Right atrium auricular region (tissue), 2 donors: ENCODE measurements at places on chromosomes 4 and X. TPM values are rescaled to one million over a fixed set of nuclear protein-coding genes. Genes with fewer than 3 reads are reported as not detected.

Gene PF4V1
- not detected for total RNA-seq

Gene XAGE1A
- not detected for total RNA-seq

Gene MAML3
- total RNA-seq, result 2.6 TPM

Gene AMTN
- not detected for total RNA-seq

Gene F8
- 42.9 TPM for total RNA-seq

Gene TASL
- 0.59 TPM for total RNA-seq

Gene PNMA5
- not detected for total RNA-seq

Gene TEX13D
- total RNA-seq, result not detected

DNA sequence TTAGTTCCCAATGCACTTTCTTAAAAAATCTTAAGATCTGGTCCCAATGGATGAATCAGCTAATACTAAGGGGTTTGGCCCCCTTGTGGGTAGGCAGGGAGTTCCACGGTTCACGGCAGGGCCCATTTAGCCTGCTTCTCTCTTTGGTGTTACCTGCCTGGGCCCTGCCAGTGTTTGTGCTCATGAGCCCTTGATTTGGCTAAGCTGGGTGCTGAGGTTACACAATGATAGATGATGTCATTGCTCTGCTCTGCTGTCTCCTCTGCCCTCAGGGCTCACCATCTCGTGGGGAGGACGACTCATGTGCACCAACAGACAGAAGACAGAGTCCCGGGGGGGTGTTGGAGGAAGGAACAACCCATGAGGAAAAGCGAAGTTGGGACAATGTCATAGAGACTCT, 24.4 kb downstream of the RTL5 start:
- no peak for DNase-seq

DNA sequence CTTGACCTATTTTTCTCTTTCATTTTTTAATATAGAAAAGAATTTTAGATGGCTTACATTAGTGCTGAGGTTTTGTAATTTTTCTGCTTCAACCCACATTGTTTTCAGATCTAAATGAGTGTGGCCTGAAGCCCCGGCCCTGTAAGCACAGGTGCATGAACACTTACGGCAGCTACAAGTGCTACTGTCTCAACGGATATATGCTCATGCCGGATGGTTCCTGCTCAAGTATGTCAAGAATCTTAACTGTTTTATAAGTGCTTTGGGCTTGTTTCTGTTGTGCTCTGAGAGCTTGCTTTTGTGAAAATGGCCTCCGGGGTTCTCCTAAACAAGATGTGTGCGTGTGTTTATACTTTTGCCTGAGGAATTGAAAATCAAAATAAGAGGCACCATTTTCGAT, 41.6 kb downstream of the NPNT start:
- DNase-seq, result no peak

DNA sequence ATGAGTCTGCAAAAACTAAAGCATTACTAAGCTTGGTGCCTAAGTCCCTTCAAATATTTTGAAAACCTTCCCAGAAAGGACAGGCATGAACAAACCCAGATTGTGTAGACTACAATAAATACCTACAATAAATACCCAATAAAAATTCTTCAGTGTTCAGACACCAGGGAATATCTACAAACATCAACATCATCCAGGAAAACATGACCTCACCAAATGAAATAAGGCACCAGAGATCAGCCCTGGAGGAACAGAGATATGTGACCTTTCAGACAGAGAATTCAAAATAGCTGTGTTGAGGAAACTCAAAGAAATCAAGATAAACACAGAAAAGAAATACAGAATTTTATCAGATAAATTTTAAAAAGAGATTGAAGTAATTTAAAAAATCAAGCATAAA, 57.8 kb upstream of the NLRP2B start:
- no peak for DNase-seq

DNA sequence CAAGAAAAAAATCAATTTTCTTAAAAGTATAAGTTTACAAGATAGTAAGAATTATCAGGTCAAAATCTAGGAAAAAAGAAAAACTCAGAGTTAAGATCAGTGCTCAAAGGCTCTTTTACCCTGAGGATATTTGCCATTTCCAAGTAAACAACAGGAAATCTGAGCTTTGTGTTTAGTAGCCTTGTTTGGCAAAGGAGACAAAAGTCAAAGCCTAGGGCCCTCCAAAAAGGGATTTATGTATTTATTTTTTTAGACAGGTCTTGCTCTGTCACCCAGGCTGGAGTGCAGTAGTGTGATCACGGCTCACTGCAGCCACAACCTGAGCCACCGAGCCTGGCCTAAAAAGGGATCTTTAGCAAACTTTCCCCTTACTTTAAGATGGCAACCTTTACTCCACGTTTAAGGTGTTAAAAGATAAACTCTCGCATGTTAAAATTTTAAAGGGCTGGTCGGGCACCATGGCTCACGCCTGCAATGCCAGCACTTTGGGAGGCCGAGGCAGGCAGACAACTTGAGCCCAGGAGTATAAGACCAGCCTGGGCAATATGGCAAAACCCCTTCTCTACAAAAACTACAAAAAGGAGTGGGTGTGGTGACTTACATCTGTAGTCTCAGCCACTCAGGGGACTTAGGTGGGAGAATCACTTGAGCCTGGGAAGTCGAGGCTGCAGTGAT, 21.3 kb upstream of the OPHN1 start:
- DNase-seq, result no peak

GRCh38 chrX:38654302-38654701, 93.0 kb downstream of the TSPAN7 start:
- DNase-seq, result no peak

DNA sequence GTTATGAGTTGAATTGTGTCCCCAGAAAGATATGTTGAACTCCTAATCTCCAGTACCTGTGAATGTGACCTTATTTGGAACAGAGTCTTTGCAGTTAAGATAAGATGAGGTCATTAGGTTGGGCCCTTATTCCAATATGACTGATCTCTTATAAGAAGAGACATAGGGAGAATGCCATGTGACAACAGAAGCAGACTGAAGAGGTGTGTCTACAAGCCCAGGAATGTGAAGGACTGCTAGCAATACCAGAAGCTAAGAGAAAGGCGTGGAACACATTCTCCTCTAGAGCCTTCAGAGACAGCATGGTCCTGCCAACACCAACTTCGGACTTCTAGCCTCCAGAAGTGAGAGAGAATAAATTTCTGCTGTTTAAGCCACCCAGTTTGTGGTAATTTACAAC, 22.5 kb upstream of the USP27X start:
- DNase-seq, result no peak

DNA sequence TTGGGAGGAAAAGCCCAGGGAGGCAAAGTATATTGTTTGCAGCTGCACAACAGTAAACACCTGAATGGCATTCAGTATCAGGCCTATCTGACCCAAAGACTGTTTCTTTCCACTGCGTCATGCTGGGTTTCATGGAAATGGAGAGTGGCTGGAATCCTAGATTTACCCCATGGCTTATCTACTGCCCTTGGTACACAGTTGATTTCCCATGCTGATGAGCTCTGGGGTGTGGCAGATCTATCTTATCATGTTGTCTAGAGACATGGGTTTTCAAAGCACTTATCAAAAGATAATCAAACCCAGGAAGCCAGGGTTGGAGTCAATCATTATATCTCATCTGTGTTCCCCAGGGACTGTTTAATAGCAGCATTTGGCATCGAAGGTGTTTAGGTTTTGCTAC, 72.1 kb downstream of the CLNK start:
- DNase-seq, result no peak

DNA sequence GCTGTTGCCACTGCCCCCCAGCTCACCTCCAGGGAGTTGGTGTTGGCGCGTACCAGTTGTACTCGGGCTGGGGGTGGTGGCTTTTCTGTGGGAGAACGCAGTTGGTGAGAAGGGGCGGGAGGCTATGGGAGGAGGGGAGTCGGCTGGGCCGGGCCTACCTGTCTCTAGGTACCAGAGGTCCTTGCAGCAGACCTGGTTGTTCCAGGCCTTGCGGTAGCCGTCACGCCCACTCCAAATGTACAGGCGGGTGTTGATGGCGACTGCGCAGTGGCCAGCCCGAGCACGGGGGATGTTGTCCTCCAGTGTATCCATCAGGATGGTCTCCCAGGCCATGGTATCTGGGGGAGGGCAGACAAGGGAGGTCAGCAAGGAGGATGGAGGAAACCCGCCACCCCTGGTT, 11.5 kb downstream of the HCFC1 start:
- no peak for DNase-seq

- no peak for DNase-seq
Measured at GRCh38 chr4:48509543-48509942, 19.5 kb downstream of the ZAR1 start.

DNA sequence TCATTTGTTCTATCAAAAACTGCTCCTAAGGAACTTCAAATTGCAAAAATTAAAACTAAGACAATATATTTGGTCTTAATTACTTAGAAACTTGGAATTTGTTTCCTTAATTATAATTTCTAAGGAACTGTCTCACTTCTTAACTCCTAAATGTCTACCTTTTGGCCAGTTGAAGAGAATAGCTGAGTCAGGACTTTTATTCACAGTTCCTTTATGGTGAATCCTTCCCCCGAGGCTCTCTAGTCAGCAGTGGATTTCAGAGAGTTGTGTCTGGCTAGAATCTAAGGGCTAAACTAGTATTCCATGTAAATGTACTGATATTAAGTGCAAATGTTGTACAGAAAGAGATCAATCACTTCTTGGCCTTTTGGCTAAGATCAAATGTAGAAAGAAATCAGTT, 69.3 kb downstream of the AMMECR1 start:
- DNase-seq, result no peak

DNA sequence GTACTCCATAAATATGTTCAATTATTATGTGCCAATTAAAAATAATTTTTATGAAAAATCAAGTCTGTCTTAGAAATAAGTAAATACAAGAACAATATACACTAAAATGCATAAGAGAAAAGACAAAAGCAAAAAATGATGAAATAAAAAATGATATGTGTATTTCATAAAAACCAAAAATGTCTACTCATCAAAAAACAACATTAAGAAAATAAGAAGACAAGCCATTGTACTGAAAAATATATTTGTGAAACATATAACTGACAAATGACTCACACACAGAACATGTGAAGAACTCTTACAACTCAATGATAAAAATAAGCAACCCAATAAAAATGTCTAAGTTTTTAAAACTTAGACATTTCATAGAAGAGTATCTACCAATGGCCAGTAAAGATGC, 34.1 kb upstream of the ENOX2 start:
- no peak for DNase-seq

- DNase-seq, result no peak
Measured at GRCh38 chr4:41145571-41146078, 68.7 kb downstream of the APBB2 start.

GRCh38 chr4:5139141-5139540, 87.9 kb downstream of the STK32B start:
- no peak for DNase-seq

DNA sequence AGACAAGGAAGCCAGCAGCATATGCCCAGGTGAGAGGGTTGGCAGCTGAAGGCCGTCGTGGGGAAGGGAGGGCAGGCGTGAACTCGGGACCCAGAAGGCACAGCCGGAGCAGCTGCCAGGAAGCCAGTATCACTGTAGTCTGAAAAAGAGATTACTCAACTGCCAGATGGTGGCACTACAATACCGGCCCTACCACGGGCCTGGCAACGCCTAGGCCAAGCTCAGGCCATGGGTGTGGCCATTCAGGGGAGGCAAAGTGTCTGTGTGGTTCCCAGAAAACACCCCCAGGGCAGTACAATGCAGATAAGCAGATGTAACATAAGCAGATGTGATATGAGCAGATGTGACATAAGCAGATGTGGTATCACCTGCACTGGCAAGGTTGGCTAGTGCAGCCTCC, 236.0 kb downstream of the AFAP1 start:
- DNase-seq, result no peak

- no peak for DNase-seq
Measured at GRCh38 chrX:129983575-129984110, 1.2 kb downstream of the BCORL1 start.

GRCh38 chr4:103996637-103997036, 276.9 kb upstream of the TACR3 start:
- DNase-seq, result no peak

GRCh38 chr4:17060230-17060629, 161.8 kb upstream of the LDB2 start:
- DNase-seq, result no peak

GRCh38 chr4:98305576-98305975, 44.4 kb downstream of the RAP1GDS1 start:
- DNase-seq, result no peak

DNA sequence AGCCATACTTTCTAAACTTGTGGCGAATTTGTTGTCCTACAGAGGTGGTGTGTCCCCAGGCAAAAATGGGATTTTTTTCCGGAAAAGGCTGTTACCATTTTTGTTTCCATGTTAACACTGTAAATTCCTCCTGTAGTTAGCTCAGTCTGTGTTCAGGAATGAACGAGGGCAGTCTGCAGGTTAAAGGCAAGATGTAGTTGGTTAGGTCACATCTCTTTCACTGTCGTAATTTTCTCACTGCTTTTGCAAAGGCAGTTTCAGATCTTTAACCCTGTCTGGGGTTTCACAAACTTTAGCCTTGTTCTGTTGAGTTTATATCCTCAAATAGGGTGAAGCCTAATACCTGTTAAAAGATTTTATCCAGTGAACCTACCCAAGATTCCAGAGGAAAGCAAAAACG, 50.5 kb upstream of the PUDP start:
- DNase-seq, result no peak

DNA sequence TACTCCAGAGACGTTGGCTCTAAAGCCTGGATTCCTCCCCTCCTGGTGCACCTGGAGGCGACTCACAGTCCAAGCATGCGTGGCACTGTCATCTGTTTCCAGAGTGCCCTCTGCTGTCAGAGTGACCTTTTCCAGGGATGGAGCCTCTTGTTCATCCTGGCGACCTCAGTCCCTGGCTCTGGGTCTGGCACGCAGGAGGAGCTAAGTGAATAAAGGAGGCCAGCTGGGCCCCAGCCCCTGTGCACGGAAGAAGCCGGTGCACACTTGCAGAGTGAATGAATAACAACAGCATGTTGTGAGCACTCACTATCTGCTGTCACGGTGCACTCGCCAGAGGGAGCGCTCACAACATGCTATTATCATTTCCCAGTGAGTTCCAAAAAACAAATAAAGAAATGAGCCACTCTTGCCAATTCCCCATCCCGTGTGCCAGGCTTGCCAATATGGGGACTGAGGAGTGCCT, 27.8 kb upstream of the PSAPL1 start:
- DNase-seq, result no peak

- DNase-seq, result no peak
Measured at GRCh38 chrX:144681501-144681900, 565.8 kb upstream of the SPANXN1 start.

DNA sequence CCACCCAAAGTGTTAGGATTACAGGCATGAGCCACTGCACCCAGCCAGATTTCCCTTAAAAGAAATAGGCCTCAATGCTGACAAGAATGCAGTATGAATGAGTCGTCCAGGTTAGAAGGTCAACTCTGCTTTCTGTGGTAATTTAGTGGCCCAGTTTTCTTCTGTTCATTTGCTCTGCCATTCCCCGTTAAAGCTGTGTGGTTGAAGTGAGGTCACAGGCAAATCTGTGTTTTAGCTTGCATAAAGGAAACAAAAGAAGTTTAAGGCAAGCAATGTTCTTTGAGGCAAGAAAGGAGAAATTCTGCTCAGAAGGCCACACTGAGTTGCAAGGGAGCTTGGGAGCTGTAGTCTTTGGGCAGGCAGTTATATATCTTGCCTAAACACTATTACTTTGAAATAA, 176.8 kb downstream of the LARP7 start:
- no peak for DNase-seq
